Esophagus squamous epithelium (tissue), 5 donors: ENCODE measurements at places on chromosomes 11 and 22.

DNA sequence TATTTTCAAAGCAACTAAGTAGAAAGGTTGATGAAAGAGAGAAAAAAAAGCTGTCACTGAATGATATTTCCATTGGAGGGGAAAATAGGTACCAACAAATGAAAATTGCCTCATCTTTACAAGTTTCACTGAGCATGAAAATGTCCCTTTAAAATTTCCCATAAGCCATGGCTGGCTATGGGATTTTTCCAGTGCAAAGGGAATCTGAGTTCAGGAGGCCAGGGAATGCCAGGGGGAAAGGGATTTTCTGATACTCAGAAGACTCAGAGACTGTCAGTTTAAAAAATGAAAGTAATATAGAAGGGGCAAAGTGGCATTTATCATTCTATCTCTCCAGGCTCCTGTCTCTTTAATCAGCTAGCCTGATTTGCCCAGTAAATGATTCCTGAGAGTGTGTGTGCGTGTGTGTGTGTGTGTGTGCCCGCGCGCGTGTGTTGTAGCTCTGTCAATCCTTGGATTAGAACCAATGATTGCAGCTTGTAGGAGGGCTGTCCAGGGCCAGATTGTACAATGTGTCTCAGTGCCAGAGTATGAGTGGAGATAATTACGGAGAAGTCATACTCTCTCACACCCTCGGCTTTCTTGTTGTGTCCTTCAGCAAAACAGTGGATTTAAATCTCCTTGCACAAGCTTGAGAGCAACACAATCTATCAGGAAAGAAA is at the start of gene NTM:
NTM (plus strand) TSS at position 526 of the 662 bp plus-strand sequence.
- DNase-seq = no peak

DNA sequence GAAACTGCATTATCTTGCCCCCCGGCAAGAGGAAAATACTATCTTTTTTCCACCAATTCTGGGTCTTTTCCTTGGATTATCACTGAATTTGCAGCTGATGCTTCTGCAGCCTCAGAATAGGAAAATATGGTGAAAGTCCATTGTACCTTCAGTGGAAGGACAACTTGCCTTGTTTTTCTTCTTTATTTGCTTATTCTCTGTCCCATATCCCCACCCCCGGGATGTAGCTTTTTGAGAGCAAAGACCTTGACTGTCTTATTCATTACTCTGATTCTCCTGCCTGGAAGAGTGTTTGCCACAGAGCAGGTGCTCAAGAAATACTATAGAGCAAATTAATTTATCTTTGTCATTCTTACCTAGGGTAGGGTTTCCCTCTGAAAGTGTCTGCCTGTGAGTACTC is 29.5 kb downstream of the UBASH3B start:
- no peak for DNase-seq

GRCh38 chr22:50504369-50505211 is 2.9 kb downstream of the LMF2 start:
- DNase-seq = no peak

DNA sequence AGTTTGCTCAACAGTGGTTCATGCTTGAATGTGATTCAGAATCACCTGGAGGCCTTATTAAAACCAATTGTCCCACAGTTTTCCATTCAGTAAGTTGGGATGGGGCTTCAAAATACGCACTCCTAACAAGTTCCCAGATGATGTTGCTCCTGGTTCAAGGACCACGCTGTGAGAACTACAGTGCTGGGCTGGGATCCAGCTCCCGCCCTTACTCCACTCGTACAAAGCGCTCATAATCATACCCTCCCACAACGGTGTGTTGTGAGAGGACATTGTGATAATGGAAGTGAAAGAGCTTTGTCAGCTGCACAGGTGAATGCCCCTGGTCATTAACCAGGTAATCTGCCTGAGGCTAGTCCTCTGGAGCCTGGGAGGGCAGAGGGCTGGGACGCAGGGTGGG is 1.3 kb upstream of the CD82 start:
- DNase-seq = no peak

DNA sequence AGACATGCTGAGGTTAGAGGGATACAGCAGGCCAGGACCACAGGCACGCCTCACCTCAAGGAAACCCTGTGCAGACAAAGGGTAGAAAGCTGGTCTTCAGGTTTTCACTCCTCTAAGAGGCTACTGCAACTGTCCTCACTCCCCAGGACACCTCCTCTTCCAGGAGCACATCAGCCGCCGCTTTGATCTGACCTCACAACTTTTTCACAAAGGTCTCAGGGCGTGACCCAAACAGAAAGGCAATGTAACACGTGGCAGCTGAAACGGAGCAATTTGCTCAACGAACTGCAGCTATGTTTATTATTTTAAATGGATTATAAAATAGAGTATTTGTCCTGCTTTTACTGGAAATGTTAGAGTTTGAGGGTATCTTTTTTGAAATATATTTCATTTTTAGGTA is 46.1 kb downstream of the LARGE1 start:
- no peak for DNase-seq

- no peak for DNase-seq
Measured at GRCh38 chr22:46962406-46962805, 200.0 kb downstream of the TBC1D22A start.
